Activated naive CD4-positive, alpha-beta T cell (primary cell): ENCODE measurements at places on chromosomes 1 and 21.

GRCh38 chr1:214271174-214271858 is 9.6 kb upstream of the SMYD2 start:
- no peak for DNase-seq

- no peak for DNase-seq
Observed at GRCh38 chr1:182952677-182953444, at the start of gene SHCBP1L. Gene SHCBP1L (minus strand): TSS chr1:182953166. CDS start chr1:182953133, 33 bp downstream.

DNA sequence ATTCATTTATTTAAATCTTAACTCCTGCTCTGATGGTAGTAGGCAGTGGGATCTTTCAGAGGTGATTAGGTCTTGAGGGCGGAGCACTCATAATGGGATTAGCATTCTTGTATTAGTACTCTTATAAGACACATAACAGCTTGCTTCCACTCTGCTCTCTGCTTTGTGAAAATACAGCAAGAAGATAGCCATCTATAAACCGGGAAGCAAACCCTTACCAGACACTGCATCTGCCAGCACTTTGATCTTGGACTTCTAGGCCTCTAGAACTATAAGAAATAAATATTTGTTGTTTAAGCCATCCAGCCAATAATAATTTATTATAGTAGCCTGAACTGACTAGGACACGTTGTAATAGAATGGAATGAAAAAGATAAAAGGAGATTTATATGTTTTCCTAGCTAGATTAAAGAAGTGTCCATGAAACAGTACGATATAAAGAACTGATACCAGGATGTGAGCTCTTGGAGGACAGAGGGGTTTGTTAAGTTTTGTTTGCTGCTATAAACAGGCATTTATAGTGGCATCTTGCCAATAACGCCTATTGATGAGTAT is 869.9 kb downstream of the MRPL39 start:
- no peak for DNase-seq

GRCh38 chr1:152870831-152871730 is 7.0 kb upstream of the SMCP start:
- DNase-seq = no peak

DNA sequence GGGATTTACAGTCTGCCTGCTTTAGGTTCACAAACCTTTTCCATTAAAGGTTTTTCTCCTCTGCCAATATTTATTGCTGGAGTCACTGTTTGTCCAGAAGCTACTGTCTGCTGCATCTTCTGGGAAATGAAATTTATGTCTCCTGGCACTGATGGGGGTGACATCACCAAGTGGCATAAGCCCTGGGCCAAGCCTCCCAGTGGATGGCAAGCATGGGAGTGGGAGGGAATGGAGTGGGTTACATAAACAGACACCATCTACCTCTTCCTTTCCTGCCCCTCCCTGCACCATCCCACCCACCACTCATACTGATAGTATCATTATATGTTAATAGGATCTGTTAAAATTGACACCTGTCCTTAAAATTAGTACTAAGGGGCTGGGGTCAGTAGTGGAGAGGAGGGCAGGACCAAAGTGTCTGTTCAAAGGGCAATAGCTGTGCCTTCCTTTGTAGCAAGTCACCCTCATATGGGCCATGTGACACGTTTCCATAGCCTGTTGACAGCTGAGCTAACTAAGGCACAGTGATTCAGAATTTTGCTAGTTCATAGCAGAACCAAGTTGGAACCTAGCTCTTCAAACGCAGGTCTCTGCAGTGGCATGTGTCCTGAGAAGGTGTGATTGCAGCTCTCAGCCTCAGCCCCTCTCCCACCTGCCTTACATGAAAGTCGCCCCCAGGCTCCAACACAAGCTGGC is 71.0 kb downstream of the MAB21L3 start:
- no peak for DNase-seq
